Sigmoid colon (tissue), 7 donors: ENCODE measurements at places on chromosomes 12 and 14. TPM values are rescaled to one million over a fixed set of nuclear protein-coding genes. Genes with fewer than 3 reads are reported as not detected.
A peak's percentile ranks its signal among the peaks of the same experiment; 100 is the strongest.

- DNase-seq = no peak
Measured at GRCh38 chr14:105486163-105486973, at the start of gene CRIP1. CRIP1 (plus strand) TSS chr14:105486886; CDS start chr14:105487260, 374 bp downstream.

- no peak overlapping the region for H3K4me3 ChIP-seq
- peaks cover 43% of the 10 kb centered on the region for H3K27me3 ChIP-seq
- no peak overlapping the region for H3K27ac ChIP-seq
- DNase-seq = no peak
- H3K36me3 ChIP-seq = no peaks in the 10 kb centered on the region
Measured at GRCh38 chr14:60482743-60483142, 3.1 kb downstream of the C14orf39 start.

- H3K4me1 ChIP-seq = no peaks in the 10 kb centered on the region
- H3K4me3 ChIP-seq = no peak overlapping the region
- no peaks in the 10 kb centered on the region for H3K36me3 ChIP-seq
- DNase-seq = peak; percentile 86
- H3K27ac ChIP-seq = no peak overlapping the region
Measured at GRCh38 chr14:103292426-103293374, 41.3 kb upstream of the EIF5 start.

- H3K4me3 ChIP-seq = no peak overlapping the region
- no peak for DNase-seq
- H3K4me1 ChIP-seq = no peaks in the 10 kb centered on the region
- no peaks in the 10 kb centered on the region for H3K27me3 ChIP-seq
- no peak overlapping the region for H3K27ac ChIP-seq
- no peaks in the 10 kb centered on the region for H3K36me3 ChIP-seq
Measured at GRCh38 chr12:65500091-65500900, 221.8 kb downstream of the MSRB3 start.

DNA sequence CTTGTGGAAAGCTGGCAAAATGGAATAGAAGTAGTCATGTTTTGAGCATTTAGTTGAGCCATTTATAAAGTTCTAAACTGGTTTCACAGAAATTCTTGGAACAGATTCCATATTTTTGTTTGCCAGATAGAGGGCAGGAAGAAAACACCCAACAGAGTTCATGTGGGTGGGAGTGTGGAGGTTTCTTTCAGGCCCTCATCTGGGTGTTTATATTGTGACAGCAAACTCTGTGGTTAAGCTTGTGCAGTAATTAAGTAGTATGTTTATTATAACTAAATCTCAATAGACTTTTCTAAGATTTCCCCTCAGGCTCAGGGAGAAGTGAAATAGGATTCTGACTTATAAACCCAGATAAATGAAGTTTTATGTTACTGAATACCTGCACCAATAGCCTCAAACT lies 57.4 kb downstream of the SPPL3 start:
- peaks cover 52% of the 10 kb centered on the region for H3K4me1 ChIP-seq
- H3K27ac ChIP-seq = no peak overlapping the region
- DNase-seq = no peak
- H3K4me3 ChIP-seq = no peak overlapping the region

DNA sequence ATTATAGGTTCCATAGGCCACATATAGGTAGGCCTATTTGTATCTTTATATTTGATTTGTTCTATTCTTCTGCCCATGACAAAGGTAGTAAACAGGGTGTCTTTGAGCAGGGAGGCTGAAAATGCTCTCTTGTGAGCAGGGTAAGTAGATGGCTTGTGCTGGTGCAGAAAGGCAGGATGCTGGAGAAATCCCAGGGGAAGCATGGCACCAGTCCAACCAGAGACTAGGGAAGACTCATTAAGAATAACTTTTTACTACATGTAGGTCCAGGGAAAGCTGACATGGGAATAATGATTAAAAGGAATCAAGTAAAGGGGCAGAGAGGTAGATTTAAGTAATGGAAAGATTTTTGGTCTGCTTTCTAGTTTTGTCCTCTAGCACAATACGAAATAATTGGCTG lies 245.0 kb downstream of the RGS6 start:
- H3K4me1 ChIP-seq = no peaks in the 10 kb centered on the region
- no peak for DNase-seq
- H3K36me3 ChIP-seq = no peaks in the 10 kb centered on the region

DNA sequence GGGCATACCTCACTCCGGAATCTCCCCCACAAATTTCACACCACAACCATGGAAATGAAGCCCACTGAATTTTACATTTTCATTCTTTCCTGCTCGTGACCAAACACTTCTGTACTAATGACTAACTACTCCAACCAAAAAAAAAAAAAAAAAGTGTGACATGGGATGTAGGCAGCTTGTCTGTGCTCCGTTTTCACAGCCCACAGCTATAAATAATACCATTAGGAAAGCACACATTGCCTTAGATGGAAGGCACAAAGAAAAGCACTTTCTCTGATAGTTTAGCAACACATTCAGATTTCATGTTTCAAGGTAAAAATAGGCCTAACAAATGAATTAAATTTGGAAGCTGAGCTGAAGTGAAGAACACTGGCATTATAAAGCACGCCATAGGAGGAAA lies 42.5 kb downstream of the DUSP6 start:
- H3K36me3 ChIP-seq = no peaks in the 10 kb centered on the region
- peak overlapping the region; percentile 69 for H3K27ac ChIP-seq
- DNase-seq = no peak
- no peak overlapping the region for H3K4me3 ChIP-seq

DNA sequence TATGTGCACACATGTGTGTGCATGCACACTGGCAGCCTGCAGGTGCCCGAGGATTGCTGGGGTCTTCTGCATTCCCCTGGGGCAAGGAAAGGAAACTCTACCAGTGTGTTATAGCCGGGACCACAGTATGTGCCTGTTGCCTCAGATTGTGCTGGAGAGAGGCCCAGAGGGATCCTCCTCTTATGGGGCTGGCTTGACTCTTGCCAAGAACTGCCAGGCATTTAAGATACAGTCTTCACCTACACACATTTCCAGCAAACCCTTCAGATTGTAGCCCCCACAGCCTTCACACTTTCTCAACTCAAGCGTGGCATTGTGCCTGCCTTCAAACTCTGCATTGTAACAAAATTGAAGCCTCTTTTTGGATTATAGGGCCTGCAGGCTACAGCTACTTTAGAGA lies 176.7 kb upstream of the DYRK2 start:
- no peak for DNase-seq
- no peaks in the 10 kb centered on the region for H3K27me3 ChIP-seq
- H3K4me3 ChIP-seq = no peak overlapping the region
- peak overlapping the region; percentile 57 for H3K27ac ChIP-seq
- H3K4me1 ChIP-seq = peaks cover 38% of the 10 kb centered on the region

GRCh38 chr14:26663506-26663905 lies 65.7 kb upstream of the NOVA1 start:
- no peaks in the 10 kb centered on the region for H3K36me3 ChIP-seq
- no peaks in the 10 kb centered on the region for H3K27me3 ChIP-seq
- H3K27ac ChIP-seq = no peak overlapping the region
- DNase-seq = no peak
- no peak overlapping the region for H3K4me3 ChIP-seq
- peaks cover 4% of the 10 kb centered on the region for H3K4me1 ChIP-seq

- no peaks in the 10 kb centered on the region for H3K4me1 ChIP-seq
- no peaks in the 10 kb centered on the region for H3K27me3 ChIP-seq
- no peak overlapping the region for H3K4me3 ChIP-seq
- no peaks in the 10 kb centered on the region for H3K36me3 ChIP-seq
- no peak for DNase-seq
Measured at GRCh38 chr14:29671034-29671433, 256.6 kb downstream of the PRKD1 start.

DNA sequence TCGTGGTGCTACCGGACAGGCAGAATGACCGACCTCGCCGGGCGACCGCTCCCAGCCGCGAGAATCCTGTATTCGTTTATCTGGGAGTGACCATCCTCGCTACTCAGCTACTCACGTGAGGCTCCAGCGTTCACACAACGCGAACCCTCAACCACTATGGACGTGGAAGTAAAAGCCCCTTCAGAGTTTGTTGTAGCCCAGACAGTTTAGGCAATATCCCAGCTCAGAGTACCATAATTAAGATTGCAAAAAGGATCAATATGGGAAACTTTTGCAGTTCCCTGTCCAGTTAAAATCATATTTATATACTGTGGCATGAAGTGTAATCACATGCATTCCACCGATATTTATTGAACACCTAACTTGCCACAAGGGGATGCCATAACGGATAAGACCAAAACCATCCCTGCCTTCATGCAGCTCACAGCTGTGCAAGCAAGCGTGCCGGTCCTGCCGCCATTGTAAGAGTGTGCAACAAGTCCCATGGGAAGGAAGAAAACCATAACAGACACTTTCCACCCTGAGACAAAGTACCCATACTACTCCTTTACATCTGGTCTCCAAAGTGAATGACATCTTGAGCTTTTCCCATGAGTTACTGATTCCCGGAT lies 938 bp upstream of the MAX start:
- H3K27me3 ChIP-seq = no peaks in the 10 kb centered on the region
- DNase-seq = no peak
- peak overlapping the region; percentile 68 for H3K27ac ChIP-seq
- peak overlapping the region; percentile 95 for H3K4me3 ChIP-seq
- H3K4me1 ChIP-seq = peaks cover 37% of the 10 kb centered on the region
- H3K36me3 ChIP-seq = no peaks in the 10 kb centered on the region

Gene MYO1H
- not detected for total RNA-seq

Gene GARIN6
- total RNA-seq = not detected

Gene TUNAR
- total RNA-seq = not detected

Gene TAS2R43
- total RNA-seq = 10.0 TPM

Gene FGD4
- total RNA-seq = 19.1 TPM

Gene SLC17A8
- not detected for total RNA-seq
